ENCODE measurements at places on chromosomes 12 and 14.
A peak's percentile ranks its signal among the peaks of the same experiment; 100 is the strongest.

- no peak for DNase-seq
These were observed 28.5 kb upstream of the CDKN3 start for GRCh38 chr14:54368291-54368690.

GRCh38 chr12:107091989-107092641, 1.2 kb downstream of the CRY1 start:
- peak; percentile 69 for DNase-seq

GRCh38 chr12:32148372-32148771, 41.7 kb downstream of the BICD1 start:
- DNase-seq: no peak

- DNase-seq: peak; percentile 17
These were observed 717.5 kb downstream of the RERGL start for GRCh38 chr12:17372508-17372907.

DNA sequence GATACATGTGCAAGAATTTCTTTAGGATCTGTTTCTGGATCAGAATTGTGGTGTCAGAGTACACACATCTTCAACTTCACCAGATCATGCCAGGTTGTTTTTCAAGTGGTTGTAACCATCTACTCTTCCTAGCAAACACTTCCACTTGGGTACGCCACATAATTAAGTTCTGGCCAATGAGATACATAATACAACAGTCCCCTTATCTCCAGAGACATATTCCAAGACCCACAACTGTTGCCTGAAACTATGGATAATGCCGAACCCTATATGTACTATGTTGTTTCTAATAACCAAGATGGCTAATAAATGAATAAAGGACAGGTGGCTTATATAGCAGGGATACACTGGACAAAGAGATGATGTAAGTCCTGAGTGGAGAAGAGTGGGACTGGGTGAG, 2.5 kb upstream of the CHPT1 start:
- no peak for DNase-seq

DNA sequence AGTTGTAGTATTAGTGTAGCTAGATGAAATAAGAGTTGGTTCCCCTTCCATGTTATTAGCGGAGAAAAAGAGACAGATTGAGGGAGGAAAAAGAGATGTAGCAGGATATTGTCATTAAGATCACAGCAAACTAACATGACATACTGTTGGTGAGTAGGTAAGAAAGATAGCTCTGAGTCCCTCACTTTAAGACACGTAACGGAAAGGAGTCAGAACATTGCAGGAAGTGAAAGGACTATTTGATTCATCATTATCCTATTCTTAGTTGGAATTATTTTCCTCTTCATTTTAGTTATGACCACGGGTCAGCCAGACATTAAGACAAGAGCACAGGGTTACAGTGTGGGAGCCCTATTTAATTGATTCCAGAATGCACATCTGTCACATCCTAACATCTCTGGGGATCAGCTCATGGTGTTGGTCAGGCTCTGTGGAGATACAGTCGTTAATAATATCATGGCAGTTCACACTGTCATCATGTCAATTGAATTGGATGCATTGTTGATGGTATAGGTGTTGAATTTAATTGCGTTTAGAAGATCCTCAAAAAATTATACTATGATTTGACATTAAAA, 55.0 kb downstream of the TMX1 start:
- DNase-seq: no peak

GRCh38 chr14:55102141-55102621, 26.9 kb upstream of the LGALS3 start:
- DNase-seq: peak; percentile 84

DNA sequence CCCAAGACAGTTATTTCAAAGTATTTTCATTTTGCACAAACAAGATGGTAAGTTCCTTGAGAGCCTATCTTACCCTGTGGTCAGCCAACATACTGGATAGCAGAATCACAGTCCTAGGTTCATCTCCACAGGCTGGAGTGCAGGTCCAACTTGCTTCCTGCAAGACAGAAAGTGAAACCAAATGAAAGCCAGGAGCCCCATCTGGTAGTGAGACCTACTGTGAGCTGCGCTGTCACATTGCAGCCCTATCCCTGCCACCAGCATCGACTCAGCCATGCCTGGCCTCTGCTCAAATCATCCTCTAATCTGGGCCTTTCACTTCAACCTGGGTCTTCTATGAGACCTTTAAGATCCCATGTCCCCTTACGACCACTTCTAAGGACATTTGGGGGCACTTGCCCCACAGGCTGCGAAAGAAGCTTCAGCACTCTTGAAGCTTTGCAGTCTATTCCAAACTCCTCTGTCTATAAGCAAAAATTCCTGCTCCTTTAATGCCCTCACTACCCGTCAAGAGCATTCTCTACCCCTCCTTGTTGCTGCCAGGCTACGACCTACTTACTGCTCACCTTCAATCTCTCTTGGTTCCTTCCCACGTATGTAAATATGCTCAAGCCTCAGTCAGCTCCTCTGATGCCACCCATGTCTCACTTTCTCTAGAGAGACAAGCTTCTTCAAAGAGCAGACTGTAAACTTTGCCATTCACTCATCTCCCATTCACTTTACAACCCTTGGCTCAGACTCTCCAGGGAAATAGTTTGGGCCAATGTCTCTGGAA, 55.9 kb upstream of the TSPAN11 start:
- no peak for DNase-seq
